ENCODE measurements at places on chromosomes 11 and 22.

DNA sequence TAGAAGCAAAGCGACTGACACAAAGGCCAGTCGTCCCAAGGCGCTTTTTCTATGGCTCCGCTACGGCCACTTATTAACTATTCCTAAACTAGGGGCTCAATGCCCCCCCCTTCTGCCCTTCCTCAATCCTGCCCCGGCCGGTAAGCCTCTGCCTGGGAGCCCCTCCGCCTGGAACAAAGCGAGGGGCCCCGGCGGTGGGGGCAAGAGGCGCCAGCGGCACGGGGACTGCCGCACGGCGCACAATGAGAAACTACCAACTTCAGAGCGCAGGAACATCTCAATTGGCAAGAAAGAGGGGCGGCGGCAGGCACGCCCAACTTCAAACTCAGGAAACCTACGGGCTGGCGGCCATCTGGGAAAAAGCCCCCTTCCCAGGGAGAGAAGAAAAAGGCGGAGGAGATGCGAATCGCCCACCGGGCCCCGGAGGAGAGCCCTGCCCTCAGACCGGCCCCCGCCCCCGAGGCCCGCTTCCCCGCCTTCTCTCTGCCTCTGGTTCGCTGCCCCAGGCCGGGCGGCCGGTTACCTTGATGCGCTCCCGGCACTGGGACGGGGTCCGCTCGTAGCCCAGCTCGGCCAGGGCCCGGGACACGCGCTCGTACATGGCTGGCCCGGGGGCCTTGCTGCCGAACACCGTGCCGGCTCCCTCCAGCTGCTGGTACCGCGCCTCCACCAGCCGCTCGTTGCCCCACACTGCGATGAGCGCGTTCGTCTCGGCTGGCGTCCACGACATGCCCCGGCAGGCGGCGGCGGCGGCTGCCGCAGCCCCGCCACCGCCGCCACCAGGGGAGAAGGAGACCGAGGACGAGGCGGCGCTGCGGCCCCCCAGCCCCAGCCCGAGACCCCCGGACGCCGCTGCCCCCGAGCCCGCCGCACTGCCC is 619 bp downstream of the MSANTD2 start:
- no peak for DNase-seq

GRCh38 chr11:124640666-124641065 is 18.0 kb downstream of the TBRG1 start:
- no peak for DNase-seq

GRCh38 chr11:25456211-25456610 is 875.7 kb upstream of the ANO3 start:
- no peak for DNase-seq

DNA sequence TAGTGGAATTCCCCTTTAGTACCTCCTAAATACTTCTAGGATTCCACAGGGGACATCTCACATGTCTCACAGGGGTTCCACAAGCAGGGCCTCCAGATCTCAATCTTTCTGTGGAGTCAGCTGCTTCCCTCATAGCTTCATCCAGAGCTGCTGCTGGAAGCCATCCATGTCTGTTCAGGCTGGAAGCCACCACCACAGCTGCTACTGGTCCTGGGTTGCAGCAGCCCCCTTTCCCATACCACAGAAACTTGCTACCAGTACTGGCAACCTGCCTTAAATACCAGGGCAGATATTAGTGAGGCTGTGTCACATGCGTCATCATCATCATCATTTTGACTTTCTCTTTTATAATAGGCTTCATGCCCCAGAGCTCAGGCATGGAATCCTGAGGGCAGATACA is 242.7 kb upstream of the NCAM1 start:
- DNase-seq: no peak

DNA sequence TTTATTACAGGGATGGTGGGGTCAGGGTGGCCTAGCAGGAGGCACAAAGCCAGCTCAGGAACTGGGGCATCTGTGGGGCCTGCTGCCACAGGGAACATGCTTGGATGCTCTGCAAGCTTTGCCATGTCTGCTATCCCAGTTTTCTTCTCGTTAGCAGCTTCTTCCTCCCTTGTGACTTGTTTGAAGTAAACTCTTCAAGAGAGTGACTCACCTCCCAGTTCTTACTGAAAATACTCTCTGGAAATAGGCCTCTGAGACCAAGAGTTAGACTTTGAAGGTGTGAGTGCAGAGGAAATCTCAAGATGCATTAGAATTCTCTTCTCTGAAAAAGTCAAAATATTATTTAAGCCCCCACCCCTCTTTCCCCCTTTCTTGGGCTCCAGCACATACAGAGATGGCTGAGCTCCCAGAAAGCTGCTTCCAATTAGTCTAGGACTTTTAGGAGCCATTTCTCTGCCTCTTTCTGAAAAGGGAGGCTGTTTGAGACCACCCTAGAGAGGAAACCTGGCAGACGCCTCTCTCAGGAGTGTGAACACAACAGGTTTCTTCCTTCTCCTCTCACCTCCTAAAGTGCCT is 15.1 kb downstream of the CWC15 start:
- no peak for DNase-seq

- no peak for DNase-seq
Observed at GRCh38 chr11:115126515-115127208, 377.6 kb downstream of the CADM1 start.

GRCh38 chr11:8056810-8057463 is 24.1 kb upstream of the TUB start:
- no peak for DNase-seq

GRCh38 chr11:68026391-68027105 is 3.9 kb upstream of the NDUFS8 start:
- DNase-seq: no peak

DNA sequence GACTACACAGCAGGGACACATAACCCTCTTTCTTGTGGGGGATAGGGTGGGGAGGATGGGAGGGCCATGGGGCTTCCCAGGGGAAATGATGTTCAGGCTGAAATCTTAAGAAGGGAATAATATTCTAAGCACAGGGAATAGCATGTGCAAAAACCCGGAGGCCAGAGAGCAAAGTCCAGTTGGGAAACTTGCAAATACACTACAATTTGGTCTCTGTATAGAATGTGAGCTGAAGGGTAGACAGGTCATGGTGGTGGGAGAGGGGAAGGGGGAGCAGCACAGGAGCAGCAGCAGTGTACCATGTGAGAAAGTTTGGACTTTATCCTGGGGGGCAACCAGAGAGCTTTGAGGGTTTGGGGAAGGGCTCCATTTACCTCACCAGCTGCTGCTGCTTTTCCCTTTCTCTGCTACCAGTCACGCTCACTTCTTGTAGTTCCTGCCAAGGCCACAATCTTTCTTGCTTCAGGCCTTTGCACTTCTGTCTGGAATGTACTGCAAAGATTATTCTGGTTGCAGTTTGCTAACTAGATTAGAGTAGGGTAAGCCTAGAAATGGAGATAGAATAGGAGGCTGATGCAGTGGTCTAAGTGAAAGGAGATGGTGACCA is 43.0 kb downstream of the KREMEN1 start:
- DNase-seq: no peak

DNA sequence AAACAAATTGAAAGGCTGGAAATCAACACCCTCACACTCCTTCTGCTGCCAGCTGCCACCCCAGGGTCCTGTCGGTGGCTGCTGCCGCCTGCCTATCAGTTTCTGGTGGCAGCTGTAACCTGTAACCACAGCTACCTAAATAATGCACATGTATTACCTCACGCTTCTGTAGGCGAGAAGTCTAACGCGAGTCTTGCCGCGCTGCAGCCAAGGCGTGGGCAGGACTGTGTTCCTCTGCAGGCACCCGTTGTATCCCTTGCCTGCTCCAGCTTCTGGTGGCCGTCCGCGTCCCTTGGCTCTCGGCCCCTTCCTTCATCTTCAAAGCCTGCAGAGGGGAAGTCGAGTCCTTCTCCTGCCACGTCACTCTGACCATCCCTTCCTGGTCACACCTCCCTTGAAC is 44.1 kb upstream of the GCAT start:
- no peak for DNase-seq

DNA sequence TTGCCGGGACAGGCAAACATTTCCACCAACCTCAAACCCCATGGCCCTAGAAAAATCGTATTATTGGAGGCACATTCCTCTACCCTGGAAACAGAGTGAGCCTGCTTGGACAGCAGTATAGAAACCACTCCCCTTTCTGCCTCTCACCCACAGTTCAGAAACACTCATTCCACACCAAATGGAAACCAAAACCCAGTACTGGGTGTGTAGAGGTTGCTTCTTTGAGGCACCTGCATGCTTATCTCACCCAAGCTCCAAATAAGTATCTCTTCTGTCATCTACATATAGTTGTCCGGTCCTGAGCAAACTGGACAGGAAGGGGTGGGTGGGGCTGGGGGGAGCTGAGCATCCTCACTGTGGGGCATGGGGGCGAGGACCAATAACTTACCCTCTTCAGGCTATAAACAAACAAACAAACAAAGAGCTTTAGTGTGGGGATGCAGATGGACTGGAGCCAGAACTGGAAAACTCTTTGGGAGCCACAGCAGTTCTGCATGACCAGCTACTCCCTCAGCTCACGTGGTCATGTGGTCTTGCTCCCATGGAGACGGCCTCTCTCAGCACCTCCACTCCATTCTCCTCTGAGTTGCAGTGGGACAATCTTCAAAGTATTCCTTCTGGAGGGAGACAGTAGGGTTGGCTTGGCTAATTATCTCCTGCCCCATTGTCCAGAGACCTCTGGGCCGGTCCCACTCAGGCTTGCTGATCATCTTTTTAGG is 1.0 kb upstream of the PLAAT2 start:
- DNase-seq: peak; percentile 65

DNA sequence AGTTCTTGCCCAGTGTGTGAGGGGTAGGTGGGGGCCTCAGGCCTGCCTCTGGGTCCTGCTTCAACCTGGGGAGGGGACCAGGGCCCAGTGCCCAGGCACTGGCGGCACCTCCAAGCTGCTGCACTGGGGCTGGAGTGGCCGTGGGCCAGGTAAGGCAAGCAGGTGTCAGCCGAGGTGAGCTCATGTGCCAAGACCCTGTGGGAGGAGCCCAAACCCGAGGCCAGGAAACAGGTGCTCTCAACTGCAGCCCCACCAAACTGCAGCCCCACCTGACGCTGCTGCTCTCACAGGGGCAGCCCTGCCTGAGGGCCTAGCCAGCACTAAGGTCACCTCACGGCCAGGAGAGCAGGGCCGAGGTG is 18.1 kb upstream of the GNB1L start:
- DNase-seq: no peak

DNA sequence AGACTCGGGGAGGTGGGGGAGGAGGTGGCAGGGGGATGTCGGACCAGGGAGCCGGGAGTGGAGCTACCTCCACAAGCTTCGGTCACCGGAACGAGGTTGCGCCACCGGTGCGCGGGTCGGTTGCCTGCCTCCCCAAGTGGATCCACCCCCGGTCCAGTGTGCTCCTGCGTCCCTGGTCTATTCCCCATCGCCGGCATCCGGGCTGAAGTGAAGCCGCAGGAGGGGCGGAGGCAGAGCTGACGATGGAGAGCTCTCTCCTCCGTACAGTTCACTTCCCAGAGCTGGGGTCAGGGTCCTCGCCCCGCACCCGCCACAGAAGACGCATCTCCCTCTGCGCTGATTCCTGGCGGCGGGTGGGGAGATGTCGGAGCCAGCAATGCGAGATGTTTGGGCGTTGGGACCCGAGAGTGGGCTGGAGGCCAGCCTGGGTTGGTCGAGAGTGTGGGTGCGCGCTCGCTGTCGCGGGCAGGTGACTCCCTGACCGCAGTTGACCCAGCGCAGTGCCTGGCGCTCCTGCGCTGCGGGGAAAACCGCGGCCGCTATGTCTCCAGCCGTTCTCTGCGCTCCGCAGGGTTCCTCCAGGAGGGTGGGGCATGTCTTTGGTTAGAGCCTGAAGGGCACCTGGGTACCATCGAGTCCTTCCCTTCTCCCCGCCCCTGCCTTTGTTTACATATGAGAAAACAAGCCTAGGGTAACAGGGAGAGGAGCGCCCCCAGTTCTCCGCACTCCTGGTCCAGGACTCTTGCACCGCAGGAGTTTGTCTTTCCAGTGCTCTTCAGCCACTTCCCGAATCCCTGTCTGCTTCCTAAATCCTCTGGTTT is 1.7 kb downstream of the C11orf96 start:
- no peak for DNase-seq

DNA sequence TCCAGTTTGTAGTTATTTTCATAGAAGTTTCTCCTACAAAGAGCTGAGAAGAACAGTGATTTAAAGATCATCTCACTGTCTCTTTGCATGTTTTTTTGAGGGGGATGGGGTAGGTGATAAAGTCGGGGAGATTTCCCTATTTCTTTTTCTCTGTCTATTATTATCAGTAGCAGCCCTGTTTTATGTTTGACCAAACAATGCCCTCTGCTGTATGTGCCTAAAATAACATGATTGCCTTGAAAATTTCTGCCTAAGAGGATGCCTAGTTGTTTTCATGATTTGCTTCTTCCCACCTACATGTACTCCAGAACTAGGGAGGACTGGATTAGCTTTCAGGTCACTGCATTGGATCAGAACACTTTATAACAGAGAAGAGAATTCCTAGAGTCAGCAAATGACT is 1330.2 kb downstream of the LRRC4C start:
- no peak for DNase-seq

DNA sequence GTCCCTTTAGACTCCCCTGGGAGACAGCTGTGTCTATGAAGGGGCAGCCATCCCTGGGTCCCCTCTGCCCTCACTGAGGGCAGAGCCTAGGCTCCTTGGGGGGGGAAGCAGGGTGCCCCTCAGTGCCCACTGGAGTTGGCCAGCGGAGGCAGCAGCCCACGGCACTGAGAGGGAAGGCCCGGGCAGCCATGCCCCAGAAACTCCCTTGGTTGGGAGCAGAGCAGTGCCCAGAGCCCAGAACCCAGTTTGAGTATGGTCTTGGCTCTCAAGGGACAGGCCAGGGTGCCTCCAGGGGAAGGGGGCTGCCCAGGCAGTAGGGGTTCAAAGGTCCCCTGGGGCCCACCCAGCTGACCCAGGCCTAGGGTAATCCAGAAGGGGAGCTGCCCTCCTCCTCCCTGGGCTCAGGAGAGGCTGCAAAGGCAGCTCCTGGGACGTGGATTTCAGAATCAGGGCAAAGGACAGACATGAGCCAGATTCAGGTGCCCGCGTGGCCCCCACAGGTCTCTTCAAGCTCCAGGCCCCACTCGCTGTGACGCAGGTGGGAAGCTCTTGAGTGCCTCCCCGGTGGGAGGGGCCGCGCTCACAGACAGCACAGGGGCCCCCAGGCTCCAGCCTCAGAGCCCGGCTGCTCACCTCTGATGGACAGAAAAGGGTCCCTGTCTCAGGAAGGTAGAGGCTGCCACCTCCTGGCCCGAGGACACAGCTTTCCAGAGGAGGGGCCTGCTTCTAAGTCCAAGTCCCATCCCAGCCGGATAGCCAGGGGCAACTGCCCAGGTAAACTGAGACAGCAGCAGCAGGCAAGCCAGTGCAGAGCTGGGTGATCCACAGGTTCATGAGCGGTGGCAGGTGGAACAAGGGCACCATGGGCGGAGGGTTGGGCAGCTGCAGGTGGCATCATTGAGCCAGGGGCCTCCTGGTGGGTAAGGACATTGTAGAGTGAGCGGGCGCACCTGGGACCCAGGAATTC is 2.6 kb downstream of the C11orf21 start:
- no peak for DNase-seq

- no peak for DNase-seq
Observed at GRCh38 chr11:100887659-100888058, 200.6 kb downstream of the ARHGAP42 start.

GRCh38 chr11:121249039-121249663 is 43.4 kb upstream of the SC5D start:
- peak; percentile 58 for DNase-seq

GRCh38 chr22:29994943-29995342 is 85.3 kb upstream of the HORMAD2 start:
- DNase-seq: no peak

Measured in CD4-positive, alpha-beta T cell treated with Interleukin-4 for 4 hours (primary cell).